Fibroblast of pulmonary artery (primary cell): ENCODE measurements at places on chromosomes 11 and 22.

- DNase-seq, result no peak
Observed at GRCh38 chr11:116651098-116651736, 121.6 kb downstream of the BUD13 start.

- peak; percentile 66 for DNase-seq
Observed at GRCh38 chr22:26431261-26431995, 2.4 kb downstream of the ASPHD2 start.

DNA sequence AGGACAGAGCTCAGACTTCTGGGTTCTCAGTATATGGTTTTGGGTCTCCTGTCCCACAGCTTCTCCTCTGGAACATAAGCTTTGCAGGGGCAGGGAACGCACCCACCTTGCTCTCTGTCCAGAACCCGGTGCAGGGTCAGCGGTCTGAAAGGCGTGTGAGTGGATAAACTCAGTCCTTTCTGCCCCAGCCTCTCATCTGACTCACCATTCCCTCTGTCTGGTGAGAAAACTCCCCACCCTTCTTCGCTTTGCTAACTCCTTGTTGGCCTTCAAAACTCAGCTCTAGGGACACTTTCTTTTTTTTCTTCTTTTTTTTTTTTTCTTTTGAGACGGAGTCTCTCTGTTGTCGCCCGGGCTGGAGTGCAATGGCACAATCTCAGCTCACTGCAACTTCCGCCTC lies 68.9 kb upstream of the NUP50 start:
- no peak for DNase-seq

- DNase-seq, result no peak
Observed at GRCh38 chr11:72605973-72606747, 68.1 kb downstream of the PDE2A start.

- no peak for DNase-seq
Observed at GRCh38 chr11:65906602-65907001, 6.4 kb upstream of the FOSL1 start.

- DNase-seq, result peak; percentile 59
Observed at GRCh38 chr11:122816761-122817520, 21.4 kb upstream of the CRTAM start.

GRCh38 chr11:43922295-43922648 lies 20.2 kb upstream of the C11orf96 start:
- DNase-seq, result no peak

DNA sequence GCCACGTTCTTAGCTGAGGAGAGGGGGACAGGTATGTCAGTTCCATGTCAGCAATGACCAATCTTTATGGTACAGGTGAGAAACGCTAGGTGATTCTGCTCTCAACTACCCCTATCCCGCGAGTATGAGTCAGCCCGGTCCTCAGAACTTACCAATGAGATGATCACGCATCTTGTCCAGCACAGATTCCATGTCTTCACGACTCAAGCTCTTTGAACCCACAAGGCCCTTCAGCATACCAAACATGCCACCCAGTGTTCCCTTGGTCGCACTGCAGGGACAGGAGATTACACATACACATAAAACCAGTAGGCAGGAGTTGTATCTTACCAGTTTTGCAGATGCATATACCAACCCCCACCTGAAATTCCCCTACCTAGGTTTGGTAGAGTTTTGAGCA lies 2.9 kb downstream of the SRPRA start:
- peak; percentile 40 for DNase-seq

GRCh38 chr11:123020968-123021367 lies 39.3 kb upstream of the BSX start:
- DNase-seq, result peak; percentile 66

GRCh38 chr11:78355309-78355705 lies 62.3 kb downstream of the GAB2 start:
- no peak for DNase-seq

- DNase-seq, result peak; percentile 90
Observed at GRCh38 chr22:37454857-37455686, 27.8 kb upstream of the ELFN2 start.

DNA sequence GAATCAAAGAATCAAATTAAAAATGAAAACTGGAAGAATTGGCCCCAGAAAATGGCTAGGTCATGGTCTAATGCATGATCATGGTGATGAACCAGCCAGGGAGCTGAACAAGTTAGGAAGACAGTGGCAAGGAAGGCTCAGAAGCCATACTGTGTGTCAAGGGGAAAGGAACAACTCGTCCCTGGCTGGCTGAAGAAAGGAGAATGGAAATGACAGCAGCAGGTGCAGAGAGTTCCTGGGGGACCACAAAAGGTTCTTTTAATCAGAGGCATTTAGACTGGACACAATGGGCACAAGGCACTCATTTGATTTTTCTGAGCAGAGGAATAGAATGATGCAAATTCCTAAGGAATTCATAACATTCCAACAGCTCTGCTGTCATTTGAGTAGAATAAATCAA lies 209.9 kb downstream of the LARGE1 start:
- no peak for DNase-seq

DNA sequence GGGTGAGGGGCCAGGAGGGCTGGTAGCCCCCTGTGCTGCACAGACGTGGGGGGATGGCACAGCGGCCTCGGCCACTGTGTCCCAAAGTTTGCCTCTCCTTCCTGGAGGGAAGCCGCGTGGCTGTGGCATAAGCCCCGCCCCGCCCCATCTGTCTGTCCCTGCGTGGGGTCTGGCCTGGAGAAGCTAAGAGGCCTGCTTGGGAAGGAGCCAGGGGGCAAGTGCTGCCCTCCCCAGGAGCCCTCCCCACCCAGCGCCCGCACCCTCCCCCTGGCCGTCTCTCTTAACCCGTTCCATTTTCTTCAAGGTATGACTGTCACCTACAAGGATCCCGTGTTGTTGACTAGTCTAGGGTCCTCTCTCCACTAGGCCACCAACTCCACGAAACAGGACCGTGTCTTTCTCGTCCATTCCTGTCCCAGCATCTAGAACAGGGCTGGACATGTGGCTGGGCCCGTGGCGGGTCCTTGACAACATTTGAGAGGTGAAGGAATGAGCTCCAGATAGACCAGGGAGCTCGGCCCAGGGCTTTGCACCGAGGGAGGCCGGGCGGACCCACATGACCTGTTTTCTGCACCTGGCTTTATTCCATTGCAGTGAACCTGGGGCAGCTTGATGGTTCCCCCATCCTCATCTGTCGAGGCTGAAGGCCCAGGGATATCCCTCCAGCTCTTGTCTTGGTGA lies 428.0 kb downstream of the TBC1D22A start:
- DNase-seq, result no peak

GRCh38 chr11:26551186-26551801 lies 20.8 kb downstream of the MUC15 start:
- DNase-seq, result peak; percentile 44

- DNase-seq, result peak; percentile 42
Observed at GRCh38 chr11:130904380-130904779, 11.9 kb downstream of the SNX19 start.

- no peak for DNase-seq
Observed at GRCh38 chr11:33940538-33940815, 48.6 kb upstream of the LMO2 start.

DNA sequence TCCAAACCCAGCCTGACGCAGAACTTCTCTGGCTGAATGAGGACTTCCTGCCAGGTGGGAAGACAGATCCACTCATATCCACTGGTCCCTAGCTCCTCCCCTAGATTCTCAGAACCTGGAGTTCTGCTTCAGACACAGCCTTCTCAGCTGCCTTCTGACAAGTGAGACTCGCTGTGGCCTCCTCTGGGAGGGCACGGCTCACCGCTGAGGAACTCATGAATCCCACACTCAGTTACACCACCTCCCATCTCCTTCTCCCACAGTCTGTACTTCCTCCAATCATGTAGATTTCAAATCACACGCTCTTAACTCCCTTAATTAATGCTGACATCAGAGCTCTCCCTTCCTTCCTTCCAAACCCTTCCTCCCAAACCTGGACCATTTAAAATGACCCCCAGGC lies 86.4 kb upstream of the TMEM45B start:
- DNase-seq, result no peak

DNA sequence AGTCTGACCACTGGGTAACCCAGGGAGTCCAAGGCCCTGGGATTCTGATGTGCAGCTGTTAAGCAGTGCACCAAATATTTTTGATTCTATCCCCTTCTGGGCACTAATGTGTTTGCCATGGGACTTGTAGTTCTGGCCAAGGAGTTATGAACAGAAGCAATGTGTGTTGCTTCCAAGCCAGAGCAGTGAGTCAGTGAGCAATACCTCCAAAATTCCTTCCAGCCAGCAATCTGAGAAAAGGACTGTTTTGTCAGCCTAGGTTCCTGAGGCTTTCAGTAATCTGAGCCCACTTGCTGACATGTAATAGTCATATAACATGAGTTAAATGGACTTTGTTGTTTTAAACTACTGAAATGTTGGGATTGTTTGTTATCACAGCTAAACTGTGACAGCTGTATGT lies 311.4 kb downstream of the NELL1 start:
- DNase-seq, result no peak

DNA sequence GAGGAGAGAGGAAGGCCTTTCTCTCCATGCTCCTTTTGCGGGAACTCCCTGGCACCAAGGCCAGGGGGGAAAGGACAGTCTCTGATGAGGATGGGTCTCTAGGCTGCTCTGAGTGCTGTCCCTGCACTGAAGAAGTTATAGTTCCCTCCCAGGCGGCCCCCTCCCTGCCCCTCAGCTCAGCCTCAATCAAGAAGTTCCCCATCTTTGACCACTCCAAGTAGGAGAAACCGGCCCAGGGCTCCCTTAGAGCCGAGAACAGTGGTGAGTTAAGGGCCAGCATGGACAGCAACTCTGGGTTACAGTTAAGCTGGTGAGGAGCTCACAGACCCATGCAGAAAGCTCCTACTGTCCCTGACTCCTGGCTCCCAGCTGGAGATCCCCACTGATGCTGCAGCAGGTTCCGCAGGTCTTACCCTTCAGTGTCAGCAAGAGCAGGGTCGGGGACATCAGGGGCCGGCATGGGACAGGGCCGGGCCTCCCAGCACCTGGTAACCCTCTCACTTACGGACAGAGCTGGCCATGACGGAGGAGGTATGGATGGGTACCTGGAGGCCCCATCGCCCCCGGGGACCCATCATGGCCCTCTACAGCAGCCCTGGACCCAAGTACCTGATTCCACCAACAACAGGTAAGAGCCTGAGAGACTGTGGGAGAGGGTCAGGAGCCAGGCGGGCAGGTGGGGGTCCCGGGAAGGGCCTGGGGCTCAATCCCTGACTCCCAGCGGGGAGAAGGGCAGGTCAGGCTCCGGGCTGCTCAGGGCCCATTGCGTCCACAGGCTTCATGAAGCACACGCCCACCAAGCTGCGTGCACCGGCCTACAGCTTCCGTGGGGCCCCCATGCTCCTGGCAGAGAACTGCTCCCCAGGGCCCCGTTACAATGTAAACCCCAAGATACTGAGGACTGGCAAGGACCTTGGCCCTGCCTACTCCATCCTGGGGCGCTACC lies 4.2 kb downstream of the SCGB1C1 start:
- no peak for DNase-seq

DNA sequence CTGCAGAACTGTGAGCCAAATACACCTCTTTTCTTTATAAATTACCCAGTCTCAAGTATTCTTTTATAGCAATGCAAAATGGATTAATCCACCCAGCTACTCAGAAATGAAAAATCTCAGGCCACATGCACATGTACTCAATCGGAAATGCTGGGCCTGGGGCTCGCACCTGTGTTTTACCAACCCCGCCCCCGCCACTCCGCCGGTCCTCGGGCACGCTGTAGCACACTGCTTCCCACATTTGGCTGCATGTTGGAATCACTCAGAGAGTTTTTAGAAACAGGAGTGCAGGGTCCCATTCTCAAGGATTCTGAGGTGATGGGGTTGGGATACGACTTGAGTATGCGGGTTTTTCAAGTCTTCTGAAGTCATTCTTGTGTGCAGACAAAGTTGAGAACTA lies 284.4 kb downstream of the NTM start:
- DNase-seq, result no peak

DNA sequence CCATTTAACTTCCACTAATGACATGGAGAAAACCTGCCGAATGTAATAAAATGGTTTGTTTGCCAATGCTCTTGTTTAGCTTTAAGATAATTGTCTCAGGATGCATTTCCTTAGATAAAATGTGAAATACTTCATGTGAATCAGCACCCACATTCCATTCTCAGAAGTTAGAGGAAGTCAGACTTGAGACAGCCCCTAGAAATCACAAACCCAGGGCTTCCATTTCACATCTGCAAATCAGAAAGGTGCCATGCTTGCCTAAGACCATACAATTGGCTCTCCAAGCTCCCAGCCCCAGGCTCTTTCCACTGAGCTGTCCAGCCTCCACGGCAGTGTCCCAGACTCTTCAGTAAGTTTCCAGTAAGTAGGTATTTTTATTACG lies 35.6 kb upstream of the ADORA2A start:
- DNase-seq, result peak; percentile 77

DNA sequence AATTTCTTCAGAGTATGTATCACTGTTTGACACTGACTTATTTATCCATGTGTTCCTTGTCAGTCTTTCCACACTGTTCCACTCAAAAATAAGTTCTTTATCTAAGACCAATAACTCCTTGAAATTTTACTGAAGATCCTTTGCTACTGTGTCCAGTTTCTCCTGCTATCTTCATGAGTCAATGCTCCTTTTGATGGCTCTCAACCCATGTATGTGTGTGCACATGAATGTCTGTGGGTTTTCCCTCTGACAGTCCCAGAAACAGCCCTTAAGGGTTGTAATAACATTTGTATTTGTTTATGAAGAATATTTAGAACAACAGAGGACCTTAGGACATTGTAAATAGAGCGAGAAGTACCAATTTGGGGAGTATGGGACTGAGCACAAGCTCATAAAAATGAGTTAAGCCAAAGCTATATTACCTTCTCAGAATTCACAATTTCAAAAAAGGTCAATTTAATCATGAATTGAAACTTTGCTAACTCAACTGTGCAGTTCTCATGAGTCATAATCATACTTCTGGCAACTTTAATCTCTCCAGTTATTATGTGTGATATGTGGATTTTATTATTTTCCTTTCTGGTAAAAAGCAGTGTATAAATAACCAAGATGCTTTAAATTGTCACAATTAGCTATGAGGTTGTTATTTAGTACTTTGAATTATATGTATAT lies 533.6 kb downstream of the CNTN5 start:
- no peak for DNase-seq

- DNase-seq, result peak; percentile 83
Observed at GRCh38 chr11:76669901-76670484, 554 bp downstream of the LRRC32 start.

DNA sequence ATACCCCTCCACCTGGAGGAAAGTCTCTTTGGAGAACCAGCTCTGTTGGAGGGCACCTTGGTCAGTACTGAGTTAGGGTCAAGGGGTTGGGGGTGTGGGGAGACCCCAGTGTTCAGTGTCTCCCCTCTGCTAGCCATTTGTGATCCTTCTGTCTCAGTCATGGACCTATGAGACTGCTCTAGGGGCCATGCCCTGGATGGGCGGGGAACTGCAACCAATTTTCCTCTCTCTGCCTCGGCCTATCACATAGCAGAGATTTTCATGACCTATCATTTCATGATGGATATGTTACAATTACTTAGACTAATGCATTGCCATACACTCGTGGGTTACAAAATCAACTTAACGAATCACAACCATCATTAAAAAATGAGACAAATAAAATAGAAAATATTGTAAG lies 7.4 kb downstream of the OTOG start:
- DNase-seq, result no peak
